ENCODE measurements at places on chromosomes 11 and 22.
A peak's percentile ranks its signal among the peaks of the same experiment; 100 is the strongest.

GRCh38 chr11:68282141-68282860 lies 10.5 kb upstream of the C11orf24 start:
- peak; percentile 17 for DNase-seq

DNA sequence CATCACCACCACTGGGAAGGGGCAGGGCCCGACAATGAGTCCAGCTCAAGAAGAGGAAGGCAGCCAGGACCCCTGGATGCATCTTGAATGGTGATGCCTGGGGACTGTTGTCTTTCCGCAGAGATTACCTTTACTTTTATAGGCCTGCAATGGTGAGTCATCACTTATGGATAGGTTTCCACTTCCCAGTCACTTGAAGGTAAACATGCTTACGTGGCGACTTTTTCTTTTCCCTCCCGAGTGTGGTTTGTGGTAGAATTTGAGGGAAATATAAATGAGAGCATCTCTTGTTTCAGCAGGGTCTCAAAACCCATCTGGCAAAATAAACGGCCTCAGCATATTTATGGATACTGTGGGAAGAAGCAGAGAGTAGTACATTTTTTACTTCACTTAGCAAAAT lies at the start of gene MMP13:
Gene MMP13 (minus strand): TSS at position 109 of the 400 bp plus-strand sequence. CDS start 27 bp downstream, at position 82.
- no peak for DNase-seq

- no peak for DNase-seq
Observed at GRCh38 chr11:1295591-1295990, 13.8 kb downstream of the TOLLIP start.

DNA sequence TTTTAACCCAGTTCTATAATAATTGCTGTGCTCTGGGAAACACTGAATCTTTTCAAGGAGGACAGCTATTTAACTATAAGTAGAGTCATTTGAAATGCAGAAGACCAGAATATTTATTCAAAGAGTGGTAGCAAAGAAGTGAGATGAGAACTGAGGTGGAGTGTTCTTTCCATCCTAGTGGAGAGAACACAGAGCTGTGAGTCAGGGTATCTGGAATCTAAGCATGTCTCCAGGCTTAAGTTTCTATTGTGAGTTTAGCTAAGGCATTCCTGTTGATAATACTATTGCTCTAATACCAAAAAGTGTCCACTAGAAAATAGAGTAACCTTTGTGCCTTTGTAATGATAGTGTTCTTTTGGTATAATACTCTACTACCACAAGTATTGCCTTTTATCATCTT lies 32.4 kb downstream of the JAM3 start:
- DNase-seq: no peak

Data from stimulated activated CD8-positive, alpha-beta memory T cell treated with anti-CD3 and anti-CD28 coated beads, Interleukin-2, amount 100 ng/mL, for 48 hours (primary cell).